Suprapubic skin (tissue), 4 donors: ENCODE measurements at places on chromosomes 11 and 22. TPM values are rescaled to one million over a fixed set of nuclear protein-coding genes. Genes with fewer than 3 reads are reported as not detected.
A peak's percentile ranks its signal among the peaks of the same experiment; 100 is the strongest.

DNA sequence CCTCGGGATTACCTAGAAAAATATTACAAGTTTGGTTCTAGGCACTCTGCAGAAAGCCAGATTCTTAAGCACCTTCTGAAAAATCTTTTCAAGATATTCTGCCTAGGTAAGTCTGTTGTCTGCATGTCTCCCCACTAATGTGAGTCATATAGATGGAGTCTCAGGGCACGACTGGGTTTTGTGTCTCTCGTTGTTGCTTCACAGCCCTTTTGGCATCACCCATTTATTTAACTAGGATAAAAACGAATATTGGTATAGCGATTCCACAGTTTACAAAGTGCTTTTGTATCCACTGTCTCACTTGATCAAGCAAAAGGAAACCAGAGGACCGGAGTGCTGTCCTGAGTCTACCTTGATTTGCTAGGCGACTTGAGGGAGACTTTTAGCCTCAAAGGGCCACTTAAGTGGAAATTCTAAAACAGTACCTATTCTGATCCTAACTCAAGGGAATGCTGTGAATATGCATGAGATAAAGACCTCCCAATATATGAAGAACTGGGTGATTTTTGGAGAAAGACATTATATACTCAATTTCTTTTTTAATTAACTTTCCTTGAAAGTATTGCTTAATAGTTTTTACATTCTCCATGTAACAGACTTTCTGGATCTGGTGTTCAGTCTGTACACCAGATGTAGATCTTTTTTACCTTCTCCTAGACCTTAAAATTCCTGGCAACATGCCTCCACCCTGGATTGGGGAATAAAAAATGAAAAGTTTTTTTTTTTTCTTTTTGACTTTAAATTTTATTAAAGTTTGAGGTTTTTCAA, 590 bp downstream of the NNMT start:
- DNase-seq: no peak

MS4A15 gene
- not detected for total RNA-seq

GRCh38 chr22:39728236-39728860, 157.8 kb downstream of the CACNA1I start:
- no peak for DNase-seq

DNA sequence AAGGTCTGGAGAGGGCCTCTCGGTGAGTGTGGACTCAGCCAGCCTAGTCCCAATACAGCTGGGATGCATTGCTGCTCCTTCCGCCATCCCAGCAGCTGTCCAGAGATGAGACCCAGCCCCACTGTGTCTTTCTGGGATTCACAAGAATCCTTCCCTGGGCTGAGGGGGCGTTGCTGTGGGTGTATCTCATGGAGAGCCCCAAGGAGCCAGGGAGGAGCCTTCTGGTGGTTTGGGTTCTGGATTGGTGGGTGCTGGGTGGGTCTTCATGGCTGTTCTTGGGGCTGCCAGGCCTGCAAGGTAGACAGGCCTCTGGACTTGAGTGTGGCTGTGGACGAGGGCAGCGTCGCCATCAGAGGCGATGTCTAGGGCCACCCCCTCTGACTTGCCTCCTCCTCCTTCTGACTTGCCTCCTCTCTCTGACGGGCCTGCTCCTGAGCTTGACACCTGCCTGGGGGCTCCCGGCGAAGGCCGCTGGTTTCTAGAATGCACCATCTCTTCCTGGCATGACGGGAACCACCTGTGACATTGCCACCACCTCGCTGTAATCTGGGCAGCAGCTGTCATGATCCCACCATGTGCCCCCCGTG, 17.2 kb downstream of the KCNQ1 start:
- DNase-seq: no peak

LRRC56 gene
- 1.7 TPM for total RNA-seq

ABTB2 gene
- 5.4 TPM for total RNA-seq

DNA sequence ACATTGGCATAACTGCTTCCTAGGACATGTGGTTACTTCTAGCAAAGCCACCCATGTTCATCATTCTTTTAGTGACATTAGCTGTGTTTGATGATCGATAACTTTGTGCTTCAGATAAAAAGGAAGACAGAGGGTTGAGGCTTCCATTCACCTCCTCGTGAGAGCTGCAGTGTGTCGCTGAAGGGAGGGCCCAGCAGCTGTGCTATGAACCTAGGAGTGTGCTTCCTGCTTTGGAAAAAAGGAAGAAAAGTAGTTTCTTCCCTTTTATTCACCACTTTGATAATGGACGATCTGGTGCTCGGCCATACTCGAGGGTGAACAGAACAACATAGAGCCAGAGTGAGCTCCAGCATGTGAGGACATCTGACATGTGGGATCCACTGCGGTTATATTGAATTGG, 6.1 kb upstream of the RFPL2 start:
- no peak for DNase-seq

RAC2 gene
- total RNA-seq: 3.3 TPM

DNA sequence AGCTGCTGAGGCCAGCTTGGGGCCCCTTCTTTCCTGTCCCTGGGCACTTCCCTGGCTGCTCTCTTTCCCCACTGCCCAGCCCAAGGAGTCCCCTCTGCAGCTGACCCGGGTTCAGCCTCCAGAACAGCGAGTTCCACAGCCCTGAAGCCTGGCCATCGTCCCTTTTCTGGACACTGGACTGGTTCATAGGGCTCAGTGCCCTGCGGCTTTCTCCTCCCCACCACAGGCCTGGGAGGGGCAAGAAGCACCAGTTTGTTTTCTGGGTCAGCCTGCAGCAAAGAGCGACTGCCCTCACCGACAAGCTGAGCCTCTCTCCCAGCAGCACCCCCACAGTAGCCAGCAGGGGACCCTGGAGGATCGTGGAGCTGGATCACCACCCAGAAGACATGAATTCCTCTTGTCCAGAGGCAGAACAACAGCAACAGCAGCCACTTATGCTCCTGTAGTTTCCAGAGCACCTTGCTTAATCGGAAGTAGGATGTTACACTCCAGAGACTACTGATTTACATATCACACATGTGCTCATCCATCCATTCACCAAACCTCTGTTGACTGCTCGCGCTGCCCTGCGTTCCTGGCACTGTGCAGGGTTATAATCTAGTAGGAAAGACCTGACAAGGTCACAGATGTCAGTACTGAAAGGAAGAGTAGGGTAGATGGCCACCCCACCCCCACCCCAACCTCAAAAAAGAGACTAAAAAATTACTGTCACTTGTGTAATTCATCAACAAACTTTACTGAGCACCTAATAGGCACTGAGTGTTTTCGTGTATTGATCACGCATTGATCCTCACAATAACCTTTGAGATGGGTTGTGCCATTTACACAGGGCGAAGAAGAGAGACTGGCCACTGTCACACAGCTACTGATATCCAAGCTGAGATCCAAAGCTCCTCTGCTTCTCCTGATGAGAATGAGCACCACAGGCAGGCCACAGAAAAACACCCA, 13.0 kb upstream of the CXCR5 start:
- DNase-seq: no peak

GRCh38 chr11:3218483-3219280, at the start of gene MRGPRG:
Gene MRGPRG (minus strand): TSS chr11:3218813. CDS start chr11:3218813, 0 bp downstream.
- DNase-seq: peak; percentile 74
